ENCODE measurements at places on chromosomes 5 and 9.
A peak's percentile ranks its signal among the peaks of the same experiment; 100 is the strongest.

- no peak for DNase-seq
These were observed 342.7 kb upstream of the RFX3 start for GRCh38 chr9:3868466-3868865.

- DNase-seq: no peak
These were observed 151.1 kb upstream of the CDKN2B start for GRCh38 chr9:22160221-22160620.

DNA sequence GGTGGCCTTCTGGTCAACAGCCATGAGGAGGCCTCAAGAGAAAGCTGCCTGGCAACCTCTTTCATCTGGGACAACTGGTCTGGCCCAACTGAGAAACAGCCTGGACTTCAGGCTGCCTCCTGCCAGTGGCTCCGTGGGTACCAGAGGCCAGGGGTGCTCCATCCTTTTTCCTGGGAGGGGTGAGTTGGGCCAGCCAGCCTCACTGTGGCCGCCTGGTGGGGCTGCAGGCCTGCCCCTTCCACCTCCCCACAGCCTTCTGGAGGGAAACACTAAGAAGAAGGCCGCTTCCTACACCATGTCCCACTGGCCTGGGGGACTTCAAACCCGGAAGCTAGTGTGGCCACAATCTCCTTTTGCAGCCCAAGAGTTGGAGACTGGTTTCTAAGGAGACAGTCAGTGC is 13.8 kb upstream of the NKD2 start:
- no peak for DNase-seq

- no peak for DNase-seq
These were observed 32.7 kb upstream of the FCN2 start for GRCh38 chr9:134847752-134848432.

GRCh38 chr9:130409246-130409645 is 35.5 kb upstream of the ASS1 start:
- no peak for DNase-seq

GRCh38 chr5:125455041-125455440 is 708.6 kb upstream of the ZNF608 start:
- DNase-seq: no peak

- no peak for DNase-seq
These were observed 179.0 kb downstream of the TSSK1B start for GRCh38 chr5:113255579-113256386.

DNA sequence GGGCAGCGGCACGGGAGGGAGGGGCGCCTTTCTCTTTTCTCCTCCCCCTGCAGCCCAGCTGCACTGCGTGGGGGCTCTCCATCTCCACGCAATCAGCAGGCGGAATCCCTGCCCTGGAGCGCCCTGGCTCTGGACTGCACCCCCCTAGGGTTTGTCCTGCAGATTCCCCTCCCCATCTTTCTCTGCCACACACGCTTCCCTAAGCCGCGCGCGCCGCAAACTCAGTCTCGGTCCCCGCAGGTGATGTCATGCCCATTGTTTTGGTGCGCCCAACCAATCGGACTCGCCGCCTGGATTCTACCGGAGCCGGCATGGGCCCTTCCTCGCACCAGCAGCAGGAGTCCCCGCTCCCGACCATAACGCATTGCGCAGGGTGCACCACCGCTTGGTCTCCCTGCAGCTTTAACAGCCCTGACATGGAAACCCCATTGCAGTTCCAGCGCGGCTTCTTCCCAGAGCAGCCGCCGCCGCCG is at the start of gene KCNN2:
KCNN2 (plus strand) TSS at position 347 of the 473 bp plus-strand sequence; CDS start at position 417, 70 bp downstream.
- peak; percentile 48 for DNase-seq

DNA sequence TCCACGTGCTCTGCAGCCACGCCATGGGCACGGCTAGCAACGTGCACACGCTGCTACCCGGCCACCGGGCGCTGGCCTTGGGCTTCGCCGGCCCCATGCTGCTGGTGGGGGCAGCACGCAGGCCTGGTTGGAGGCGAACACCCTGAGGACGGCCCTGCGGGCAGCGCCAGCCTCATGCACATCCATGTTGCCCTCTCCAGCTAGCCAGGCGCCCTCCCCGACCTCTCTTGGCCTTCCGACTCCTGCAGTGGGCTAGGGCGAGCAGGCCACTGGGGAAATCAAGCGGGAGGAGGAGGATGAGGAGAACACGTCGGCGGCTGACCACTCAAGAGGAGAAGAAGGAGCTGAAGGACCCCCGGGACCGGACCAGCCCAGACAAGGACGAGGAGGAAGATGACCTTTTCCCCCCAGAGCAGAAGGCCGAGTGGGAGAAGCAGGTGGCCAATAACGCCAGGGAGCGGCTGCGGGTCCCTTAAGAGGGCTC is 73.3 kb downstream of the INSL6 start:
- no peak for DNase-seq

DNA sequence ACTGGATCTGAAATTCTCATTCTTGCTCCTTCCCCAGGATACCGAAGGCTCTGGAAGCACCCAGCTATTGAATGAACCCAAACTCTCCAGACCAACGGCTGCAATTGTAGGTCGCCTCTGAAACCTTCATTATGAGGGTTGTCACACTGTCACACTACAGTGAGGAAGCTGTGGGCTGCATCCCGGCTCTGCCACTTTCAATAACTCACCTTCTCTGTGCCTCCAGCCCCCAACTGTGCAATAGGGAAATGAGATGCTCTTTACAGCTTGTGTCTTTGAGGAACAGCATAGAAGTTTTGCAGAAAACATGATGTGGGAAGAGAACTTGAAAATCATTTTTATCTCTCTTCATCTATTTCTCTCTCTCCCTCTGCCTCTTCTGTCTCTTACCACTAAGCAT is 69.6 kb upstream of the TGFBR1 start:
- no peak for DNase-seq

- no peak for DNase-seq
These were observed 521 bp upstream of the SLIT3 start for GRCh38 chr5:169301386-169301934.

DNA sequence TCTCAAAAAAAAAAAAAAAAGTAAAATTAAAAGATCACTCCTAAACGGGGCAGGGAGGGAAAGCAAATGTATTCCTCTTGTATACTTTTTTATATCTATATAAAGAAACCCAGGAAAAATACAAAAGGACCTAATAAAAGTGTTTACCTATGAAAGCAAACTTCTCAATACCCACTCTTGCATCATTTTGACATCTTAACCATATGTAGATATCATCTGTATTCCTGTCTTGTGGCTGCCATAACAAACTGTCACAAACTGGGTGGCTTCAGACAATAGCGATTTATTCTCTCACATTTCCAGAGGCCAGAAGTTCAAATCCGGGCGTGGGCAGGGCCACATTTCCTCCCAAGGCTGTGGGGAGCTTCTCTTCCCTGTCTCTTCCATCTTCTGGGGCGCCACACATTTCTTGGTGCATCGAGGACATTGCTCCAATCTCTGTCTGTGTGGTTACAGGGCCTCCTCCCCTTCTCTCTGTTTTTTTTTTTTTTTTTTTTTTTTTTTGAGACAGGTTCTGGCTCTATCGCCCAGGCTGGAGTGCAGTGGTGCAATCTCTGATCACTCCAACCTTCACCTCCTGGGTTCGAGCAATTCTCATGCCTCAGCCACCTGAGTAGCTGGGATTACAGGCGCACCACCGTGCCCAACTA is 58.4 kb upstream of the IL17B start:
- no peak for DNase-seq

DNA sequence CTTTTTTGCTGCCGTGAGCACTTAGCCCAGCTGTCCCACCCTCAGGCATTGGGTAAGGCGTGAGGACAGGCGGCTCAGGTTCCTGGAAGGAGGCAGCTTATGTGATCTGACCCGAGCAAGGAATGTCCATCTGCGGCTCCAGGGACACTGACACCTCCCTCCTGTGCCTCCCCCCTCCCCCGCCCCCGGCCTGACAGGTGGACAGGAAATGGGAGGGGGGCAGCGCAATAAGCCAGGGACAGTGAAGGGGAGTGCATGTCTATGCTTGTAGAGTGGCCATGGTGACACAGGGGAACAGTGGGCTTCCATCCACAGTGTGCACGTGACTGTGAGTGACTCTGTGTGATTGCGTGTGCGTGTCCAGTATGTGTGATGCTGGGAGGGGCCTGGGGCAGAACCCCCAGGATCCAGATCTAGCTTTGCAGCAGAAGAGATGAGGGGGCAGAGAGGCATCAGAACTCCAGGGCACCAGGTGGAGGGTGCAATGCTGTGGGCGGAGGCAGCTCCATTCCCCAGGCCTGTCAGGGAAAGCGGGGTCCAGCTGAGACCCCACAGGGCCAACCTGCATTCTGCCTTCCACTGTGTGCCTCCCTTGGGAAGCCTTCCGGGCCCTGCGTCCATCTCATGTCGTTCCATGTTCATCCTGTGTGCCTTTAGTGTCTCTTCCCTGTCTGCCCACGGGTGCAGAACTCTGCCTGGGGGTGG is 30.5 kb downstream of the CNTFR start:
- DNase-seq: no peak

DNA sequence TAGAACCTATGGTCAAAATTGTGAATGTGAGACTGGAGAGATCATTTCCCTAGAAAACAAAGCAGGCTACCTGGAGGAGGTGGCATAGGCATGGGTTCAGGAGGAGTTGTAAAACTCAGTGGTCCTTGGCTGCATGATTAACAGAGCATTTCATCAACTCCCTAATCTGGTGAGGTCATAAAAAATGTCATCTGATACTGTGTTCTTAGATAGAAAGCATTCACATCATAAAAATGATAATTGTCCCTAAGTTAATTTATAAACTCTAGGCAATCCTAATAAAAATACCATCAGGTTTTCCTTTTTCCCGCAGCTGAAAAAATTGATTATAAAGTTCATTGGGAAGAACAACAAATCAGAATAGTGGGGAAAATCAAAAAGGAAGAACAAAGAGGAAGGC is 60.6 kb upstream of the GALNT10 start:
- no peak for DNase-seq

- no peak for DNase-seq
These were observed 306.1 kb downstream of the EFNA5 start for GRCh38 chr5:107364443-107365319.

GRCh38 chr5:1950708-1951103 is 68.0 kb upstream of the IRX4 start:
- no peak for DNase-seq

- no peak for DNase-seq
These were observed 324.9 kb downstream of the NPR3 start for GRCh38 chr5:33035851-33036527.

DNA sequence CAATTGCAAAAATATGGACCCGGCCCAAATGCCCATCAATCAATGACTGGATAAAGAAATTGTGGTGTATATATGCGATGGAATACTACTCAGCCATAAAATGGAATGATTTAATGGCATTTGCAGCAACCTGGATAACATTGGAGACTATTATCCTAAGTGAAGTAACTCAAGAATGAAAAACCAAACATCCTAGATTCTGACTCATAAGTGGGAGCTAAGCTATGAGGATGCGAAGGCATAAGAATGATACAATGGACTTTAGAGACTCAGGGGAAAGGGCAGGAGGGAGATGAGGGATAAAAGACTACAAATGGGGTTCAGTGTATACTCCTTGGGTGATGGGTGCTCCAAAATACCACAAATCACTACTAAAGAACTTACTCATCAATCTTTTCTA is 247.6 kb upstream of the FBXL7 start:
- no peak for DNase-seq

- DNase-seq: no peak
These were observed 77.6 kb downstream of the KIF4B start for GRCh38 chr5:155091063-155091648.

All from GM12891 (cell line).